ENCODE measurements at places on chromosomes 1 and 21. TPM values are rescaled to one million over a fixed set of nuclear protein-coding genes. Genes with fewer than 3 reads are reported as not detected.

DNA sequence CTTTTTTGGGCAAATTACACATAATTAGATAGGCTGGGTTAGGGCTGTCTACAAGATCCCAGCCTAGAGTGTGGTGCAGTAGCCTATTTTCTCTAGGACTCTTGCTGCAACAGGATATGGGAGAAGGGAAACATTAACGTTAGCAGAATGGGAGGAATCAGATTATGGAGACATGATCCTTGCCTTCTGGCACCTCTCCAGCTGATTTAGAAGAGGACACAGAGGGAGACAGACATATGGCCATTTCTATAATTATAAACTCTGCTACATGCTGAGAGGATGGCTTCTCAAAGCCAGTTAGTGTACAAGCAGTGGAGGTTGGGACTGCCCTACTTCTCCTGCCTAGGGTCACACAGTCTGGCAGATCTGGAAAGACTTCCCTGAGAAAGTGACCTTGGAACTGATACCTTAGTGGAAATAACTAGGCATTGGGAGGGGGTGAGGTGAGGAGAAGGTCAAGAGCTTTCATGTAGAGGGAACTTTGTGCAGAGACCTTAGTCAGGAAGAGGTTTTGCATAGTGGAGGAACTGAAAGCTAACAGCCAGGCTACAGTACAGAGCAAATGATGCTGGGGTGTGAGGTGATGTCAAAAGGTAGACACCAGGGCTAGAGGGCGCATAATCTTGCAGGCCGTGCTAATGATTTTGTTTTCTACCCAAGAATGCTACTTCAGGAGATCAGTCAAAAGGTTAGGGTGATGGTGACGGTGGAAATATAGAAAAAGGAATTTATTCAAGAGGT lies 1.2 kb upstream of the CD1D start:
- DNase-seq = peak; percentile 74

GRCh38 chr21:34280959-34281358 lies 82.8 kb upstream of the KCNE2 start:
- DNase-seq = no peak

Gene FALEC
- 0.68 TPM for polyA plus RNA-seq

Gene KRTAP11-1
- not detected for polyA plus RNA-seq

- DNase-seq = no peak
Measured at GRCh38 chr1:51266181-51266580, 30.1 kb downstream of the RNF11 start.

- DNase-seq = no peak
Measured at GRCh38 chr1:73674945-73675561, 522.9 kb downstream of the LRRIQ3 start.
